Sigmoid colon (tissue), 7 donors: ENCODE measurements at places on chromosomes 7 and 10. TPM values are rescaled to one million over a fixed set of nuclear protein-coding genes. Genes with fewer than 3 reads are reported as not detected.

GRCh38 chr7:70142247-70142932 lies 544.1 kb downstream of the AUTS2 start:
- DNase-seq: no peak

ZNF503 gene
- total RNA-seq: 19.4 TPM

LEP gene
- total RNA-seq: not detected

MBL2 gene
- total RNA-seq: not detected

DNA sequence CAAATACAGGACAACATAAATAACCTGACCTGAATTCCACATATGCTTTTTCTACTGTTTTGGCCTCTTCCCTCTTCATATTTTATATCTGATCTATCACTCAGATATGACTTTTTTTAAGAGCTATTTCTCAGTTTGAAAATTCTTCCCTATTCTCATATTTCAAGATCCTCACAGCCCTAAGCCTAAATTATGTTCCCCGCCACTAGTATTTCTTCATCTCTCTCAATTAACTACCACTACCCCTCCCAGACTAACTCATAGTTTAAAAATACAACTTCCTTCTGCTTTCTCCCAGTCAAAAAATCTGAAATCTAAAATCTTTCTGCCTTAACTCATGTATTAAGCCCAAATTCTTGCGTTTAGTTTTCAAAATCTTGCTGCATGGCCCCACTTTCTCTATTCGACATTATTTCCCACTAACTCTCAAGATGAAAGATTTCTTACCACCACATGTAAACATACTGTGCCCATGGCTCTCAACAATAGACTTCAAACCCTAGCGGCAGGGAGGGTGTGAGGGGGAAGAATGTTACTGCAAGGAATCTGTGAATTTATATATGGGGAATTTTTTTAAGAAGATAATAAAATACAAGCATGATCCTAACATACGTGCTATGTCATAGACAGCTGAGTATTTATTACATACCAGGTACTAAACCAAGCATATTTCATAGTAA lies 64.6 kb downstream of the TFEC start:
- no peak for DNase-seq
